Activated T-helper 1 cell treated with Interleukin-2 at 50 U/mL for 16 hours (primary cell): ENCODE measurements at places on chromosomes 1 and 21.
A peak's percentile ranks its signal among the peaks of the same experiment; 100 is the strongest.

DNA sequence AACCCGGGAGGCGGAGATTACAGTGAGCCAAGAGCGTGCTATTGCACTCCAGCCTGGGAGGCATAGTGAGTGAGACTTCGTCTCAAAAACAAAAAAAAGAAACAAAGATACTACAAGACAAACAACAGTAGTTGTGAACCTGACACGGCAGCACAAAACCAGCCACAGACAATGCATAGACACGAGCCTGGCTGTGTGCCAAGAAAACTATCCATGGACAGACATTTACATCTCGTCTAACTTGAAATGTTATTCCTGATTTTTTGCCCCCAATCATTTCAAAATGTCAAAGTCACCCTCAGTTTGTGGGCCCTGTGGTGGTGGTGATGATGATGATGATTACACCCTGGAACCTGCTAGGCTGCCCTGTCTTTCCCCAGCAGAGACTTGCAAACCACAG lies 6.3 kb downstream of the KLHL21 start:
- DNase-seq = no peak

- DNase-seq = no peak
Observed at GRCh38 chr1:40096646-40096976, 441 bp downstream of the PPT1 start.

DNA sequence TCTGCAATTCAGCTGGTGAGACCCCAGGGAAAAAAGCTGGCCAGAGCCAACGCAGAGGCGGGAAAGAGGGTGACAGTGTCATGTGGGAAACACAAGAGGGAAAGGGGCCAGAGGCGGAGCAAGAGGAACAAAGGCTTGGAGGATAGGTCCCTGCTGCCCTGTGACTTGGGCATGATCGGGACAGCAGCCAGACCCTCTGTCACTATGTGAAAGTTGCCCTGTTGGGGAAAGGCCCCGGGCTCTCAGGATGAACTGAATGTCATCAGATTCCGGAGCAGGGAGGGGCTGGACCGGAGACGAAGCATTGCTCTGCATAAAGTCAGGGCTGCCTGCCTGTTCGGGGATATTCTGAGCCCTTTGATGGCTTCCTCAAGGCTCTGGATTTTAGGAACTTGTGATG lies 5.7 kb upstream of the ELF3 start:
- DNase-seq = no peak

DNA sequence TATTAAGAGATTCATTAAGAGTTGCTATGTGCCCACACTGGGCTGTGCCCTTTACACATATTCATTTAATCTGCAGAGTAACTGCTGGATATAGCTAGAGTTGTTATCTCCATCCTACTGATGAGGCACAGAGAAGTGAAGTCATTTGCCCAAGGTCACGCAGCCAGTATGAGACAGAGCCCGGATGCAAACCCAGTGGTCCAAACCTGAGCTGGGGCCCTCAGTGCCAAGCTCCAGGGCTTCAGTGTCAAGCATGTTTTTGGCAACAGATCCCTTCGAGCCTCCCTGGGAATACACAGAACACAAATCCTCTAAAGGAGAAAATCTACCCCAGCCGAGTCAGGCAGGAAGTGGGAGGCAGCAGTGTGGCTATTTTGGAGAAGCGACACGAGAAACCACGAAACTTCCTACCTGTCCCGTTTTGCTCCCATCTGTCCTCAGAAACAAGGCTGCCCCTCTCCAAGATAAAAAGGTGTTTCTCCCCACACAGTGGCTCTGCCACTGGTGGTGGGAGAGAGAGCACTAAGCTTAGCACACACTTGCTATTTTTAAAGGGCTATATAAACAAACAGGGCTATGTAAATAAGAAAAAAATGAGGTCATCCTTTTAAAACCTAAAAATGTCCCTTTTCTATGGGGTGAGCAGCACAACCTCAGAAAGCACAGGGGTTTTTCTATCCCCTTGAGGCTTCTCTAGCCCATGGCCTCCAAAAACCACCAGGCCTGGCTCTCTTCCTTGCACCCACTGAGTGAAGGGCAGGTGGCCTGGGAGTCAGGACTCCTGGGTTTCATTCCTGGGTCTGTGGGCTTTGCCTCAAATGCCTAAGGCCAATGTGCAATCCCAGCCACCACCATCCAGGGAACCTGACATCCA lies 138.6 kb upstream of the EDN2 start:
- DNase-seq = no peak

- peak; percentile 19 for DNase-seq
Observed at GRCh38 chr1:184753608-184754475, 816 bp downstream of the EDEM3 start.

- no peak for DNase-seq
Observed at GRCh38 chr21:44916965-44917364, 3.7 kb downstream of the ITGB2 start.
